ENCODE measurements at places on chromosomes 6 and 20. TPM values are rescaled to one million over a fixed set of nuclear protein-coding genes. Genes with fewer than 3 reads are reported as not detected.

The RNF8 gene
- 4.9 TPM for total RNA-seq

The MUC21 gene
- total RNA-seq: not detected

- no peak for DNase-seq
These were observed 25.3 kb upstream of the SIM1 start for GRCh38 chr6:100490065-100490464.

DNA sequence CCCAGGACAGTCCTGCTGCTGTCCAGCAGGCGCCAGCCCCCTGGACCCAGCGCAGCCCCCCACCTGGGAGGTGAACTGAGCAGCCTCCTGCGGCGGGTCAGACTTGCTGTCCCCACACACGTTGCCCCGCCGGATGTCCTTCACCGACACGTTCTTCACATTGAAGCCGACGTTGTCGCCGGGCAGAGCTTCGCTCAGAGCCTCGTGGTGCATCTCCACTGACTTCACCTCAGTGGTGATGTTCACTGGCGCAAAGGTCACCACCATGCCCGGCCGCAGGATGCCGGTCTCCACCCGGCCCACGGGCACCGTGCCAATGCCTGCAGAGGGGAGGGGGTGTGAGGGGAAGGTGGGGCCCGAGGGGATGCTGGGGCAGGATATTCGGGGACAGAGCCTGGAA is 8.5 kb downstream of the EEF1A2 start:
- DNase-seq: no peak

- no peak for DNase-seq
These were observed 18.8 kb downstream of the SAMHD1 start for GRCh38 chr20:36932476-36933426.

GRCh38 chr6:6397842-6398241 is 77.4 kb upstream of the F13A1 start:
- DNase-seq: no peak

GRCh38 chr6:32953775-32954174 is 878 bp upstream of the HLA-DMA start:
- DNase-seq: no peak

GRCh38 chr6:137740967-137741761 is 125.9 kb upstream of the TNFAIP3 start:
- no peak for DNase-seq

GRCh38 chr6:16031278-16031981 is 97.5 kb upstream of the MYLIP start:
- DNase-seq: no peak

DNA sequence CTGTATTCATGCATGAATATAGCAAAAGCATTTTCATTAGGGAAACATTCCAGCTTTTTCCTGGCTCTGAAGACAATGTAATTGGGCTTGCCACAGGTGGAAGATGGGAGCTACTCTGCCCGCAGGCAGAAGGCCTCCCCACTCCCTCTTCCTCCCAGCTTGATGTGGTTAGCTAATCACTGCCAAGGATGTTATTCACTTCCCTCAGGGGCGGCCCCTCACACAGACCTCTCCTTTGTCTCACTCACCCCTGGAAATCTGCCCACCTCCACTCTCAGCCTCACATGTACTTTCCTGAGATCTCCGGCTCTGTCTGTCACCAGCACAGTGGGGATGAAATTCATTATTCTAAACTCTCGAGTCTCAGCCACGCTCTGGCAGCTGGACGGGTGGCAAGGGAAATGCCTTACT is 100.7 kb downstream of the ANKRD60 start:
- peak; percentile 41 for DNase-seq

DNA sequence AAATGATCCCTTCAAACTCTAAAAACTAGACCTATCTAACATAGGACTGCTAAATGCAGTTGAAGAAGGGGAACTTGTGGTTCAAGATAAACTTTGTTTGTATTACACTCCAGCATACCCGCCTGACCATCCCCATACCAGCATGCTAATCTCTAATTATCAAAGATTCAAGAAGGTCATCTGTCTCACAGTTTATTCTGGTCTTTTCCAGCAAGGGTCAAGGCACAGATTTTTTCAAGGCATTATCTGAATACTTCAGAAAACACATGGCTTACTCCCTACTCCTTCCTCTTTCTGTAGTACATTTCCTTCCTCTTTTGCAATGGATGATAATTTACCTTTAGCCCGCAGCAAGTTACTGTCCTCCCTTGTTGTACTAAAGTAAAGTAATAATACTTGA is 174.1 kb downstream of the PKHD1 start:
- no peak for DNase-seq

DNA sequence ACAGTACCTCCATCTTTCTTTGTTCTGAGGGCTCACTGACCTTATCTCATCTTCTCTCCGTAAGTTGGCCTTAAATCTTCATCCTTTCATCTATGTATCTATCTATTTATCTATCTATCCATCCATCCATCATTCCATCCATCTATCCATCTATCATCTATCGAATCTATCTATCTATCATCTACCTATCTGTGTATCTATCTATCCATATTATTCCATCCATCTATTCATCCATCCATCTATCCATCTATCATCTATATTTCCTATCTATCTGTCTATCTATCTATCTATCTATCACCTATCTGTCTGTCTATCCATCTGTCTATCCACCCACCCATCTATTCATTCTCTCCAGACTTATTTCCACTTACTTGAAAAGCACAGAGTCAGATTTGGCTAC is 147.3 kb upstream of the PMEPA1 start:
- no peak for DNase-seq

The TRIM10 gene
- 1.9 TPM for total RNA-seq

The RHAG gene
- total RNA-seq: 0.38 TPM

- no peak for DNase-seq
These were observed 247.7 kb upstream of the PMEPA1 start for GRCh38 chr20:57957411-57958049.

The SLC35D3 gene
- total RNA-seq: not detected

GRCh38 chr6:1609648-1610496 is at the start of gene FOXC1:
FOXC1 (plus strand) TSS chr6:1609915; CDS start chr6:1610446, 531 bp downstream.
- DNase-seq: peak; percentile 86

- DNase-seq: no peak
These were observed 27.9 kb upstream of the SLC2A12 start for GRCh38 chr6:134080171-134080795.

DNA sequence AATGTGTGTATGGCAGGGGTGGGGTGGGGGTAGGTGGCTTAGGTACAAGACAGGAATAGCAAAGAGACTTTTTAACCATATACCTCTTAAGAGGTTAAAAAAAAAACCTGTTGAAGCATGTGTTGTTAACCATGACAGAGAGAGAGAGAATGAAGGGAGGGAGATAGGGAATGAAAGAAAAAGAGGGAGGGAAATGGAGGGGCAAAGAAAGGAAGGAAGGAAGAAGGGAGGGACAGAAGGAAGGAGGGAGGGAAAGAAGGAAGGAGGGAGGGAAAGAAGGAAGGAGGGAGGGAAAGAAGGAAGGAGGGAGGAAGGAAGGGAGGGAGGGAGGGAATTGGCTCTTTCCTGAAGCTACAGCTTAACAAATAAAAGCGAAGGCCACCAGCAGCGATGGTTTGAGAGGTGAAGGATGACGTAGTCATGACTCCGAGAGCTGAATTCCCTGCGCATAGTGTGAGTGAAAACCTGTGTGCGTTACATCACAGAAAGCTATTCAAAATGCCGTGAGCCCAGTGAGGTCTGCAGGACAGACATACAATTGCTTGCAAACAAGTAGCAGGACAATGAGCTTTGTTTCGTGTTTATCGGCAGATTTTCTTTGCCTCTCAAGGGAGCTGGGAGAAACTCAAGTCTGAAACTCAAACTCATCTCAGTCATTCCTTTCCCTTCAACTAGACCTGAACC is 88.6 kb upstream of the NEDD9 start:
- no peak for DNase-seq

The ECT2L gene
- not detected for total RNA-seq

DNA sequence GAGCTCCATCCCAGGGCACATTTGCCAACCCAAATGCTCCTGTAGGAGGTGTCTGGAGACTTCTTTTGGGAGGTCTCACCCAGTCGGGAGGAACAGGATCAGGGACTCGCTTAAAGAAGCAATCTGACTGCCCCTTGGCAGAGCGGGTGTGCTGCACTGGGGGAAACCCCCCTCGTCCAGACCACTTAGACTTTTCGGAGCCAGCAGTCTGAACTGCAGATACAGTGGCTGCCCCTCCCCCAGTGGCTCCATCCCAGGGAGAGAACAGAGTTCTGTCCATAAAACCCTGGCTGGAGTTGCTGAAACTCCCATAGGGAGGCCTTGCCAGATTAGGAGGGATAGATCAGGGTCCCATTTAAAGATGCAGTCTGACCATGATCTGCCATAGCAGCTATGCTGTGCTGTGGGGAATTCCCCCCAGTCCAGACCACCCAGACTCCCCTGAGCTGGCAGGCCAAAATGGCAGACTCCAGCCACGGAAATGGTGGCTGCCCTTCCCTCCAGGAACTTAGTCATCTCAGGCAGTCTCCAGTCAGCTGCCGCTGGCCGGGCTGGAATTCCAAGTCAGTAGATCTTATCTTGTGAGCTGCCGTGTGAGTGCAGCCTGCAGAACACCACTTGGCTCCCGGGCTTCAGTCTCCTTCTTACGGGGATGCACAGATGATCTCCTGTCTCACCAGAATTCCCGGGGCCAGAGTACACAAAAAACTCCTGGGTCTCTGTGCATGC is 278.1 kb upstream of the SASH1 start:
- no peak for DNase-seq

DNA sequence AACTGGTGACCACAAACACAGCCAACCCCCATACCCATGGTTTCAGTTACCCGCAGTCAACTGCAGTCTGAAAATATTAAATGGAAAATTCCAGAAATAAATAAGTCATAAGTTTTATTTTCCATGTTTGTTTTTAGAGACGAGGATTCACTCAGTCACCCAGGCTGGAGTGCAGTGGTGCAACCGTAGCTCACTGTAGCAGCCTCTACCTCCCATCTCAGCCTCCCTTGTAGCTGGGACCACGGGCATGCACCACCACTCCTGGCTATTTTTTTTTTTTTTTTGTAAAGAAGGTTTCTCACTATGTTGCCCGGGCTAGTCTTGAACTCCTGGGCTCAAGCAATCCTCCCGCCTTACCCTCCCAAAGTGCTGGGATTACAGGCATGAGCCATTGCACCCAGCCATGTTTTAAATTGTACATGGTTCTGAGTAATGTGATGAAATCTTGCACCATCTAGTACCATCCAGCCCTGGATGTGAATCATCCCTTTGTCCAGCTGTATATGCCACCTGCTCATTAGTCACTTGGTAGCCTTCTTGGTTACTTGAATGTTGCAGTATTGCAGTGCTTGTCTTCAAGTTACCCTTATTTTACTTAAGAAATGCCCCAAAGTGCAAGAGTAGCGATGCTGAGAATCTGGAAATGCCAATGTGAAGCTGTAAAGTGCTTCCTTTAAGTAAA is 14.5 kb downstream of the CSNK2A1 start:
- DNase-seq: no peak

DNA sequence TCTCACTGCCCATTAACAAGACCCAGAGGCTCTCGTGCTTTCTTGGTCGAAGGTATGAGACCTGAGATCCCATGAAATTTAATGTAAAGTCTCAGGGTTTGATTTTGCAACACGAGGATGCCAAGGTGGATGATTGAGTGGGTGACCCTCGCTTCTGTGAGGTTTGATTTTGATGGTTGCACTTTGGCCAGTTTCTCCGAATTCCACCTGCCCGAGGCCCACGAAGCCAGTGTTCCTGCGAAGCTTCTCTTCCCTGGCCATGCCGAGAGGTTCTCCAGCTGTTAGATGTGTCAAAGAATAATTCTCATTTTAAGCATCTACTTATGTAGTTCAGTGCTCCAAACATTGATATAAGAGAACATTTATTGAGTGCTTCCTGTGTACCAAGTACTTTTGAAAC is at the start of gene KIF25:
KIF25 (plus strand) TSS at position 30 of the 400 bp plus-strand sequence. CDS start 31,915 bp downstream, outside the sequence.
- DNase-seq: no peak

DNA sequence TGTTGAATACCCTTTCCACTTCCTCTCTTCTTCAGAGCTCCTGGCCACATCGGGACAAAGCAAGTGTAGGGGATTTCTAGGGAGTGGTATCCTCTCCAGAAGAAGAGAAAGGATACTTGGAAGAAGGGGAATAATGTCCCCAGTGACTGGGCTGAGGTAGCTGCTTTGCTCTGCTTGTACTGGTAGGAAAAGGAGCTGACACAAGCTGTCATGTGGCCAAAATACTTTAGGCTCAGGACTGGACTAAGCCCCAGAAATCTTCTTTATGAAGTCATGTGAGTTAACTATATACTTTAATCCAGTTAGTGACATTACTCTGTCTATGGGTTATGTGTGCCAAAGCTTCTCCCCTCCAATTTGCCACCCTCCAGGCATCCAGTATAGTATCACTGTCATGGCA is 40.5 kb downstream of the AKIRIN2 start:
- DNase-seq: no peak

The ERVFRD-1 gene
- total RNA-seq: 0.08 TPM

DNA sequence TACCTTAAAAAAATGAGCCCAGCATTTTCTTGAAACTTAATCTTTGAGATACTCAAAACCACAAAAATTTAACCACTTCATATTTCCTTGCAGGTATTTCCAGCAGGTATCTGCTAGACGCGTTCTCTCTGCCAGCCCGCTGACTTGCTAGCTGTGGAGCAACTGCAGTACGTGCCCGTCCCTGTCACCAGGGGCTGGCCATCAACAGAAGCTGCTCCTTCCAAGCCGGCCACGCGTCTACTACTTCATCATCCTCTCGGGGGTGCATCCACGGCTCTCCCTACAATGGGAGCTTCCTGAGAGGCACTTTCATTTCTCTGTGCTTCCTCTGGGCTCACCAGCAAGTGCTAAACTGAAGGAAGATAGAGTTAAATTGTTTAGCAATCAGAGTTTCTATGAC is 132.4 kb downstream of the DTNBP1 start:
- peak; percentile 34 for DNase-seq

The VGLL2 gene
- total RNA-seq: not detected

GRCh38 chr6:158086054-158086503 is 82.0 kb downstream of the SERAC1 start:
- no peak for DNase-seq

The UST gene
- total RNA-seq: 0.58 TPM

DNA sequence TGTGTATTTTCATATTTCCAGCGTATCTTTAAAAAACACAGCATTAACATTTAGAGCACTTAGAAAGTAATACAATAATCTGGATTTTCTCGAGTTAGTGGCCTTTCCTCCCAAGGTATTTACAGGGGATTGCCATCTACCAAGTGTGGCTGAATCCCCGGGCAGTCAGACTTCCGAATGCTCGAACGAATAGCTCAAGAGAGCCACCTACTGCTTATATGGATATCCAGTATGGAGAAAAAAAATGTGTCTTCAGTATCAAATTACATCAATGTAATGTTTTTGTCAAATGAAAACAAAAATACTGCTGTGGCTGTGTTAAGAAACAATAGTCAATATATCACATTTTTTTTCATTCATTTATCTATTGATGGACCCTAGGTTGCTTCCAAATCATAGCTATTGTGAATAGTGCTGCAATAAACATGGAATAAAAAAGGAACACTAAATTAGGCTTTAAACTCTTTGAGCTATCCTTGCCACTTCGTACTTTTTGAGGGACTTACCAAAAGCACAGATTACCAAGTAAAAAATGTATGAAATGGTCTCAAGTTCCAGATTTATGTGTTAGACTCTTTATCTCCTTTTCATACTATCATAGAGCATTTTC is 654.5 kb upstream of the PTCHD4 start:
- no peak for DNase-seq

GRCh38 chr6:169902070-169902469 is 150.6 kb downstream of the ERMARD start:
- DNase-seq: no peak
